ENCODE measurements at places on chromosomes 12 and 14.
A peak's percentile ranks its signal among the peaks of the same experiment; 100 is the strongest.

DNA sequence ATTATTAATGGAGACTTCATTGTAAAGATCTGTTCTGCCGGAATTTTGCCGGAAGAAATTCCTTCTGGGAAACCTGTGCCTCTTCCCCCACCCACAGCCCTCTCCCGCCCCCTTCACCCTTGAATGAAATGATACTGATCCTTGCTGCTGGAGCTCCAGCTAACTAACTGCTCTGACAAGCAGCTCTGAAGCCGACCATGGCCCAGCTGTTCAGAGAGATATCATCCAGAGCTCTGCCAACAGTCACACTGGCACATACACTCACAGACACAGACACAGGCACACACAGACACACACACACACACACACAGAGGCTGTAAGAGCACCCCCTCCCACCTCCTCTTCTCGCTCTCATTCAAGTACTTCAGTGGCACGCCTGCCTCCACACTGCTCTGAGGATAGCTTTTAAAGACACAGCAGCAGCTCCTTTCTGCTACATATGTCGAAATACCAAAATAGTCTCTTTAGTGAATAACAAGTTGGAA lies 88.6 kb downstream of the R3HDM2 start:
- DNase-seq, result no peak

- DNase-seq, result no peak
These were observed 198.9 kb upstream of the SFSWAP start for GRCh38 chr12:131511803-131512561.

GRCh38 chr14:52272375-52272774 lies 4.9 kb downstream of the PTGDR start:
- DNase-seq, result peak; percentile 39

DNA sequence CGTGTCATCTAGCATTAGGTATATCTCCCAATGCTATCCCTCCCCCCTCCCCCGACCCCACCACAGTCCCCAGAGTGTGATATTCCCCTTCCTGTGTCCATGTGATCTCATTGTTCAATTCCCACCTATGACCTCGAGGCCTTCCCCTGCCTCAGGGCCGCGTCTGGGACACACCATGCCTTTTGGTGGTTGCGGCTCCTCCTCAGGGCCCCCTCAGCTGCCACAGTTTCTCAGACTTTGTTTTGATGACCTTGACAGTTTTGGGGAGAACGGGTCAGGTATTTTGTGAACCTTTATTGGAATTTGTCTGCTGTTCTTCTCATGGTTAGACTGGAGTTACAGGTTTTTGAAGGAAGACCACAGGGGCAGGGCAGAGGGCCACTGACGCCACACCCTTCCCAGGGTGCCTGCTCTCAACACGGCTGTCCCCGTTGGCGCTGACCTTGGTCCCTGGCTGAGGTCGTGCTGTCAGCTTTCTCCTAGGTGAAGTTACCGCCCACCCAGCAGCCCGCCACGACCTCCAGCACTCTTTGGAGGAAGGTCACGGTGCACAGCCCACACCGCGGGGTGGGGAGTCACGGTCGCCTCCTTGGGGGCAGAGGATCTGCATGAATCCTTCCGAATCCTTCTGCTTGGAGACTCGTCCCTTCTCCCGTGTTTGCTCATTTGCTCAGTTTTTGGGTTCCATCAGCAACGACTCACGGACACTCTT lies 130.5 kb downstream of the KIF26A start:
- no peak for DNase-seq

GRCh38 chr12:2528001-2528400 lies 266.8 kb upstream of the FKBP4 start:
- no peak for DNase-seq

- no peak for DNase-seq
These were observed 13.1 kb upstream of the ANKS1B start for GRCh38 chr12:99997806-99998205.

DNA sequence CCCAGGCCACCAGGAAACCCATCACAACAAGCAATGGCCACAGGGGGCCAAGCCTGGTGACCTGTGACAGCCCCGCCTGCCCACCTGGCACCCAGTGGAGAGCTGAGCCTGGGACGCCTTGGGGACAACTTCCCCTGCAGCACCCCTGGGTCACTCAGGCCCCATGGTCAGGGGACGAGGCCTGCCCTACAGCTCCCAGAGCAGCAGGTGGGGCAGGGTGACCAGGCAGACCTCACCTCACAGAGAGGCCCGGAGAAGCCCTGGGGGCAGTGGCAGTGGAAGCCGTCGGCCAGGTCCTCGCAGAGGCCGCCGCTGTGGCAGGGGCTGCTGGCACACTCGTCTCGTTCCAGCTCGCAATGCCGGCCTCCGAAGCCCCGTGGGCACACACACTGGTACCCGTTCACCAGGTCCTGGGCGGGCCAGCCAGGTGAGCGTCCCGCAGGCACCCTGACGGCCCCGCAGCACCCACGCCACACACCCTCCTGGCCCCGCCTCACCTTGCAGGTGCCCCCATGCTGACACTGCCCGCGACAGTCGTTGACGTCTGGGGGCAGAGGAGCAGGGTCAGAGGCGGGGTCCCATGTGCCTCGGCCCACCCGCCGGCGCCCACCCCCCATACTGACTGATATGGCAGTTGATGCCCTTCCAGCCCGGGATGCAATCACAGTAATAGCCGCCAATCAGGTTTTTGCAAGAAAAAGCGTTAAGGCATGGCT lies 18.1 kb downstream of the JAG2 start:
- no peak for DNase-seq

DNA sequence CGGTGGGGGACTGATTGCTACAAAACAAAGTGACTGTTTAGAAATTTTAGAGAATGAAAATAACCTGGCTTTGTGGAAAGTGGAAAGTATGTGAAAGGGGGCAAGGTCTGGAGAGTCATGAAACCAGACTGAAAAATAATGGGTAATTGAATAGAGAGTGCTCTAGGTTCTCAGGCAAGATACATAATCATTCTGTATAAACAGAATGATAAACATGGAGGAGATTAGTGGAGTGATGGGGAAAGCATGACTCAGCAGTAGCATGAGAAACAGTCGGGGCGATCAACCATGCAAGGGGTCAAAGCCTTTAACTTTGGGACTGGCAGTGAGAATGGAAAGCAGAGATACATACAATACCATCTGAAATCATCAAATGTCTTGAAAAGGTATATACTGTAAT lies 332.5 kb downstream of the CCER1 start:
- no peak for DNase-seq

- DNase-seq, result no peak
These were observed 11.1 kb downstream of the DICER1 start for GRCh38 chr14:95146079-95146771.

DNA sequence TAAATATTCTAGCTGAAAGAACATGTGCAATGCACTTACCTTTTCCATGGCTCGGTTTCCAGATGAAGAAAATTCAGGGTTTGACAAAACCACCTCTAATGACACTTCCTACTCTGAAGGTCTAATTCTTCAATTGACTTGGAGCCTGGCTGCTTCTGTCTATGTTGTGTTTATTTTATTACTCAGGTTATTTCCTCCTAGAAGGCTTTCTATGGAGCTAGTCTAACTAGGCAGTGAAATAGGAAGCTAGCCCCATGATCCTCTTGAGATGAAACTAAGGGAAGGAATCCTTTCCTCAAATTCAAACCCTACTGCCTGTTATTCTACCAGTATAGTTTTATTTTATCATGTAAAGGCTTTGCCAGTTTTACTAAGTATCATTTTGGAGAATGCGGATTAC lies 20.9 kb upstream of the IFNG-AS1 start:
- DNase-seq, result peak; percentile 38

DNA sequence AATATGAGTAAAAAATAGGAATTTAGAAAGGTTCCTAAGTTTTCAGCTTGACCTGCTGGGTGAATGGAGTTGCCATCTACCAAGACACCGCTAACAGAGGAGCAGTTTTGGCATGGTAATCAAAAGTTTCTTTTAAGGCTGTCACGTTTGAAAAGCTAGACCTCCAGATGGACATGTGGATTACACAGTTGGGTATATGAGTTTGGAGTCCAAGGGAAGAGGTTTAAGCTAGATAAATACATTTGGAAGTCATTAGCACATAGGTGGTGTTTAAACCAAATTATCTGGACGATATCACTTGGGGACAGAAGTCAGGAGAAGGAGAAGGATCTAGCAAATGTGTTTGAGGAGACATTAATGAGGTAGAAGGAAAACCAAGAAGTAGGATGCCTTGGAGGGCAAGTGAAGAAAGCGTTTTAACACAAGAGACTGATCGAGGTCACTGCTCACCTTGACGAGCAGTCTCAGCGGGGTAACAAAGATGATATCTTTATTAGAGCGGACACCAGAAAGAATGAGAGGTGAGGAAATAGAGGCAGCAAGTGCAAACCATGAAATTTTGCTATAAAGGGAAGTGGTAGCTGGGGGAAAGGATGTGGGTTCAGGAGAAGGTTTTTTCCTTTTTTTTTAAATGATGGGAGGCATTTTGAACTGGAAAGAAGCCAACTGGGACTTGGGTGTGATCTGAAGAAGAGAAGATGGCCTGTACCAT lies 17.6 kb downstream of the PNP start:
- no peak for DNase-seq

GRCh38 chr14:22852940-22853767 lies 16.8 kb downstream of the MMP14 start:
- peak; percentile 92 for DNase-seq

DNA sequence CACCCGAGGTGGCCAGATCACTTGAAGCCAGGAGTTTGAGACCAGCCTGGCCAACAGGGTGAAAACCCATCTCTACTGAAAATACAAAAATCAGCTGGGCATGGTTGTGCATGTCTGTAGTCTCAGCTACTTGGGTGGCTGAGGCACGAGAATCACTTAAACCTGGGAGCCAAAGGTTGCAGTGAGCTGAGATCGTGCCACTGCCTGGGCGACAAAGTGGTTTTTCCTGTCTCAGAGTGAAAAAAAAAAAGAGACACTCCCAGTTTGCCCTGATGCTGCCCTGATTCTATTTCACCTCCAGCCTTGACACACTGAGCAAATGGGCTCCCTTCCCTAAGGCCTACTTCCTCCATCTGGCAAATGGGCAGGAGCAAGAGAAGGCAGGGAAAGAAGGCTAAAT lies 28.5 kb upstream of the PLEK2 start:
- no peak for DNase-seq

GRCh38 chr14:95877633-95878032 lies 1.0 kb downstream of the TUNAR start:
- DNase-seq, result no peak

DNA sequence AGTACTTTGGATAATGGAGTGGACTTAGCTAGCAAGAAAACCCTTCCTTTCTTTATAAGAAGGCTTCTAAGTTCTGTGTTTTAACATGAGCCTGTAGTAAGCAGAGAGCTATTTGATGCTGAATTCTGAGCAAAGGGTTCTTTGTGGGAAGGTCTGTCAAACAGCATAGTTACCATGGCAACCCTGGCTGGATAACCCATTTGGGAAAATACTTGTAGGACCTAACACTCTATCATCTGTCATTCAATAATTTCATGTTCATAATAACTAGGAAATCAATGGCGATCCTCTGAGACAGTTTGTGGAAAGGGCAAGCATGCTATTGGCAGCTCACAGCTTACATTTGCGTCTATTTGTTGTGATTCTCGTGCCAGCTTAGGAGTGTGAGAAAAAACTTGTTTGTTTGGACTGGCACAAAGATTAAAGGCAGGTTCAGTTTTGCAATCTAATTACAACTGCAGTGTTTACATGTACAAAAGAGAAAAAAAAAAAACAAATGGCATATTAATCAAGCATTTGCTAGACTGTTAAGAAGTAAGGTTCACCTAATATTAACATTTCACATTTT lies 219.2 kb downstream of the PDZRN4 start:
- DNase-seq, result no peak

DNA sequence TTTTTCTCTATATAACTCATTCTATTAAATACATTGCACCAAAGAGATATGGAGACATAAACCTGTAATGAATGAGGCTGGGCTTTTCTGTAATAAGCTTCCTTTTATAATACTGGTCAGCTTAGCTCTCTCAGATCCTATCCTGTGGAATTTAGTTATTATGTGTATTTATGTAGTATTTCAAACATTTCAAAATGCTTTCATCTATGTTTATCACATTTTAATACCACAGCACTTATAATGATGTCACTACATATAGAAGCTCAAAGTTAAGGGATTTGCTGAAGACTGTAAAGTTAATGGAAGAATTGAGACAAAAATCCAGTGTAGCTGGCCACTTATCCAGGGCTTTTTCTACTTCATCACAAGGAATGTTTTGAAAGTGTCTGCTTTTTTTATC lies 11.4 kb downstream of the ANG start:
- DNase-seq, result no peak

- peak; percentile 40 for DNase-seq
These were observed 176.2 kb upstream of the NOVA1 start for GRCh38 chr14:26773906-26774593.

GRCh38 chr12:106287364-106287763 lies 15.2 kb upstream of the TCP11L2 start:
- no peak for DNase-seq

- no peak for DNase-seq
These were observed 24.0 kb downstream of the ITGA7 start for GRCh38 chr12:55683676-55684075.

- no peak for DNase-seq
These were observed 1.8 kb upstream of the WNK1 start for GRCh38 chr12:750366-751191.

- peak; percentile 22 for DNase-seq
These were observed 122.5 kb downstream of the PHLDA1 start for GRCh38 chr12:75908961-75909605.

- DNase-seq, result peak; percentile 93
These were observed 24.5 kb downstream of the MOK start for GRCh38 chr14:102280376-102280962.

DNA sequence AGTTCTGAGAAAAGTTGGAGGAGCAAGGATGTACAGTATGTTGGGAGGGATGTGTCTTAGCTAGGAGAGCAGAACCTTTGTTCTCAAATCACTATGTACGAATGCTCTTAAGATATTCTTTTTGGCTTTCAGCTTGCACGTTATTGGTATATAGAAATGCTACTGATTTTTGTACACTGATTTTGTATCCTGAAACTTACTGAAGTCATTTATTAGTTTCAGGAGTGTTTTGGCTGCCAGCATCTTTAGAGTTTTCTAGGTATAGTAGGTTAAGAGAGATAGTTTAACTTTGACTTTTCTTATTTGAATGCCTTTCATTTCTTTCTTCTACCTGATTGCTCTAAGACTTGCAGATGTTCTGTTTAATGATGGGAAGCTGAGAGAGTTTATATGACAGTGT lies 442.8 kb upstream of the FBXO33 start:
- DNase-seq, result no peak

GRCh38 chr14:23386999-23387398 lies 10.2 kb downstream of the CMTM5 start:
- no peak for DNase-seq

DNA sequence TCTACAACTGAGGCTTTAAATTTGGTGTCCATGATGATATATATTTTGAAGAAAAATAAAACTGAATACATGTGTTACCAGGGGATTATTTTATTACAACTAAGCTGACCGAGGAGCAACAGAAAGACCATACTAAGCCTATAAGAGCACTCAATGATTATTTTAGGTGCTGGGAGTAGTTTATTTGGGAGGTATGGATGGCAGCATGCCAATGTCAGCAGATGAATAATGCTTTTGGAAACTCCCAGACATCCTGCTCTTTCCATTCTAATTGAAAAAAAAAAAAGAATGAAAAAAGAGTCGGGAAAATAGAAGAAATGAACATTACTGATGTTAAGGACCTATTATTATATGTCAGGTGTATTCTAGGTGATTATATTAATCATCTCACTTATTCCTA lies 441.2 kb downstream of the BTG1 start:
- peak; percentile 56 for DNase-seq

- peak; percentile 51 for DNase-seq
These were observed 505.4 kb downstream of the LRFN5 start for GRCh38 chr14:42112108-42112507.

GRCh38 chr12:98446682-98447081 lies 68.7 kb upstream of the TMPO start:
- DNase-seq, result no peak

GRCh38 chr12:30661210-30661609 lies 34.5 kb downstream of the IPO8 start:
- DNase-seq, result no peak

Data from HT1080 (cell line).